Amniotic stem cell (primary cell): ENCODE measurements at places on chromosomes 6 and 20.
A peak's percentile ranks its signal among the peaks of the same experiment; 100 is the strongest.

GRCh38 chr20:34215711-34216381 lies 25.4 kb upstream of the ASIP start:
- DNase-seq: peak; percentile 54

DNA sequence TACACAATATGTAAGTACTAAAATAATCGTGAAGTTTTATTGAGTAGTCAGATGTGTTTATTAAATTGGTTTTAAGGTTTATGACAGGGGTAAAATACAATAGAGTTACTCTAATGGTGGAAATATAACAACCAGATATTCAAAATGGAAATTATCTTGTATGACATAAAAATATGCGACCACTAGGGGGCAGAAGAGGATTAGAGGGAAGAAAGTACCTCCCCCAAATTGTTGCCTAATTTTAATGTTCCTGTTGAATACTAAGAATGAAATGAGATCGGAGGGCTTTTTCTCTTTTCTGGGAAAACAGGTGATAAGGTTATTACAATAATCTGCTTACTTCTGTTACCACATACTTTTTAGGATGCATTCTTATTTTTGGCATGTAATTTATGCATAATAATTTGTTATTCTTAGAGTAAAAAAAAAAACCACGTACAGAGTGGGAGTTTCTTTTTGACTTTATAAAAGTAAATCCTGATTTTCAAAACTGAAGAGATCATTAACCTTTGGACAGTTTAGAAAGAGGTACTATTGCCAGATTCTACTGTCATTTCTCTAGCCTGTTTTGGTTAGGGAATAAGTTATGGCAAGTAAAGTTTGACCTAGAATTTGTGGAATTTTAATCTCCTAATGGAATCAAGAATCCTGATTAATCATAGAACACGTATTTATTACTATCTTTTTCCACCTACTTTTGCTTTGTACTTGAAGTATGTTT lies 159.2 kb downstream of the CD109 start:
- DNase-seq: peak; percentile 55

DNA sequence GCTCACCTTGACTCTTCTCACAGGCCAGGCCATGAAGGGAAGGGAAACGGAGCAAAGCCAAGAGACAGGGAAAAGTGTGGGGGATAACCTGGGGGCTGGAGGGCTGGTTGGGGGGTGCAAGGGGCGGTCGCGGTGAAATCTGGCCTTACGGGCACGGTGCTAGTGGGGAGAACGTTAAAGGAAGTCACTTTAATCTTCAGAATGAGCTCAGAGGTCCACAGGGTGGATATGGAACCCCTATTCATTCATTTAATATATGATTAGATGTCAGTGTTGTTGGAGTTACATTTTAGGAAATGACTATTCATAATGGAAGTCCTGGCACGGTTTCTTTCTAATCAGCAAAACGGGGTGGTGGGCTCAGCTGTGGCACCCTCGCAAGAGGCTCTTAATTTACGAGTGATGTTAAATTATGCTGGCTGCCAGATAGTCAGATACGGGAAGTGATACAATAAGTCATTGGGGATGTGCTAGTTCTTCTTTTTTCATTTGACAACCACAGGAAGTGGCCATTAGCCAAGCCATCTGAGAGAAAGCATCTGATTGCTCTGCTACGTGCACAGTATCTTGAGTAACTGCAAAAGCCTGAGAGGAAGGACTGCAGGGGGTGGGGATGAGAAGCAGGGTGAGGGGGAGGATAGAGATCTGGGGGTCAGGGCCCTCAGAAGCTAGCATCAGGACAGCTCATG lies 253.0 kb downstream of the QKI start:
- no peak for DNase-seq

DNA sequence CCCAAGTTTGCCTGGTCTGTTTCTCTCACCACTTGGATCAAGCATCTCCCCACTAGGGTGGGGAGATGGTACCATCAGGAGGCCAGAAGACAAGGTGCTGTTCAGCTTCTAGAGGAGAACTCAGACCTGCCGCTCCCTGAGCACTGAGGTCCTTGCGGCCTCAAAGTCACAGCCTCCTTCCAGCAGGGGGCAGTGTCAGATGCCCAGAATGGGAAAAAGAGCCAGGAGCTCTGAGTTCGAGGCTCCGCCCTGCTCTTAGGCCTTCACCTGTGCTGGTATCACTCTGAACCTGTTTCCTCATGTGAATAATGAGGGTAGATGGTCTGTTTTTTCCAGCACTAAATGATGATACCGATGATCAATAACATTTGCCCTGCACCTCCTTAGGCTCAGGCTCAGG lies 68.7 kb downstream of the TOX2 start:
- DNase-seq: no peak

GRCh38 chr6:37488476-37488875 lies 11.2 kb downstream of the CCDC167 start:
- DNase-seq: no peak

- no peak for DNase-seq
These were observed 1.5 kb downstream of the HLA-DOA start for GRCh38 chr6:33007831-33008400.

DNA sequence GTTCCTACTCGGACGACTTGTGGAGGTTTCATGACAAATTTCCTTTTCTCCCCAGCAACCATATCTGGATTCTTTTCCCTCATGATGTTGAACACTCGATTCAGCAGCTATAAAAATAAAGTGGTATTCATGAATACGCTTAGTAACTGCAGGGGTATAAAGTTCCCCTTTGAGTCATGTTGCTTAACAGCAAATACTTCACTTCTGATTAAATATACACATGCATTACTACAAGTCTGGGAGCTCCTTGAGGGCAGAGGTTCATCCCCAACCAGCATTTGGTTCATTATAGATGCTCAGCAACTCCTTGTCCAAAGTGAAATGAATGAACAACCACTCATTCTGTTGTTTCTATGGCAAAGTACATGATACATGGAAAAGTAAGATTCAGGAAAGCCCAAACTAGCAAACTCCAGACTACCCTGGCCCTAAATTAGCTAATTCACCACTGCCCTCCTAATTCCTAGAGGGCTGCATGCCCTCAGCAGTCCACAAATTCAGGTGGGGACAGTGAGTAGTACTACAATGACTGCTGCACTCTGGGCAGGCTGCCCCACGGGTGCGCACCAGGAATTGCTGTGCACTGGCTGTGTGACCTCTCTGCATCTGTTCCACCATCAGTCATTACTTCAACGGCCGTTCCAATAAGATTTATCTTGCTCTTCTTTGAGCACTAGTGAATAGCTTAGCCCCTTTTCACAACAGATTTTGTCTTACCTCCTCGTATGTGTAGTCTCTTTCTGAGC lies 15.2 kb downstream of the EIF2S2 start:
- DNase-seq: no peak

GRCh38 chr6:150934380-150934779 lies 68.9 kb downstream of the MTHFD1L start:
- no peak for DNase-seq

GRCh38 chr6:21856844-21857243 lies 263.3 kb downstream of the SOX4 start:
- no peak for DNase-seq

- no peak for DNase-seq
These were observed 2.3 kb upstream of the REV3L start for GRCh38 chr6:111485342-111485741.

DNA sequence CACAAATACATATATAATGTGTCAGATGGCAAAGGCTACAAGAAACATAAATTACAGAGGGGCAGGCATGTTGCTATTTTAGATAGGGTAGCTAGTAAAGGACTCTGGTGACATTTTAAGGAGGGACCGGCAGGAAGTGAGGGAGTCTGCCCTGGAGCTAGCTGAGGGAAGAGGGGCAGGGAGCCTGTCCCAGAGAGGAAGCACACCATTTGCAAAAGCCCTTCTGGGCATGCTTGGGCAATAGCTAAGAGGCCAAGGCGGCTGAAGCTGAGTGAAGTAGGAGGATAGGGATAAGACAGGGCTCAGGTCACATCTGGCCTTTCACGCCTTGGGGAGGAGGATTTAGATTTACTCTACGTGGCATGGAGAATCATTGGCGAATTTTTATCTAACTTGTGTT lies 96.2 kb downstream of the RTN4IP1 start:
- no peak for DNase-seq

DNA sequence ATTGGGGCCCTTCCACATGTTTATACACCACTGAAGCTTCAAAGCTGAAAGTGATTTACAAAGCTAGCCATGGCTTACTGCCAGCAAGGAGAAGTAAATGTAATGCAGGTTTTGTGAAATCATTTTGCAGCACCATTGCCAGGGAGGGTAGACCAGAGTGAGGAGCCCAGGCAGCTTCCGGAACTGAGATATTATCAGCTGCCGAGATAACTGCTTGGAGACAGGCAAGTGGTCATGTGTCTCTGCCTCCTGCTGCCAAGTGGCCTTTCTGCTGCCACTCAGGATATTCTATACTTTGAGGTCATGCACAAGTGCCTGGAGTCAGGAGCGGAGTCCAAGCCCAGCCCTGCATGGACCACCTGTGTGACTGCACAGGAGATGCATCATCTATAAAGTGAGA lies 160.2 kb downstream of the SYNDIG1 start:
- DNase-seq: no peak
